ENCODE measurements at places on chromosomes 2 and 18.

GRCh38 chr2:3355951-3356569, 21.6 kb downstream of the EIPR1 start:
- DNase-seq, result no peak

DNA sequence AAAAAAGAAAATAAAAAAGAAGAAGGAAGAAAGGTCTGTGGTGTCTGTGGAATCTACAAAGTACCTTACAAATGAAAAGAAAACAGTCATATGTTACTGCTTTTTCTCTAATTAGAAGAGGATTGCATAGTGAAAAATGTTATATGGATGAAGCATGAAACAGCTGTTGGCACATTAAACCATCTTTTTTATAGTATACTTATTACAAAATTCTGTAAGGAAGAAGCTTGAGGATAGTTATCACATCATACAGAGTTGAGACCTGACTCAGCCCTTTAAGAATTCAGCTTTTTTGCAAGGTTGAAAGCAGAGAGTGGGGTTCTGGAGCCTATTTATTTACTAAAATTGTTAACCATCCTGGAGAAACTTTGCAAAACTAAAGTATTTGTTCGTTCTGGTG, 222.7 kb downstream of the PHLPP1 start:
- no peak for DNase-seq

GRCh38 chr2:101193033-101193626, 41.9 kb upstream of the TBC1D8 start:
- no peak for DNase-seq

DNA sequence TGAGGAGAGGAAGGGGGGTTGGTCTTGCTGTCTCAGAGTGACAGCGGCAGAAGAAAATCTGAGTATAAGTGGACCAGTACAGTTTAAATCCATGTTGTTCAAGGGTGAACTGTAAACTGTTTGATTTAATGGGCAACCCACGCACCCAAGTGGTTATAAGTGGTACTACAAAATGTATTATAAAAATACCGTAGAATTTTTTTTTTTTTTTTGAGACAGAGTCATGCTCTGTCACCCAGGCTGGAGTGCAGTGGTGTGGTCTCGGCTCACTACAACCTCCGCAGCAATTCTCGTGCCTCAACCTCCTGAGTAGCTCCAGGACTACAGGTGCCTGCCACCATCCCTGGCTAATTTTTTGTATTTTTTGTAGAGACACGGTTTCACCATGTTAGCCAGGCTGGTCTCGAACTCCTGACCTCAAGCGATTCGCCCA, 2.1 kb upstream of the CHCHD5 start:
- DNase-seq, result peak; percentile 8

GRCh38 chr2:101400048-101400447, 12.7 kb upstream of the CREG2 start:
- DNase-seq, result no peak

GRCh38 chr18:3042379-3042778, 29.4 kb upstream of the LPIN2 start:
- DNase-seq, result no peak

DNA sequence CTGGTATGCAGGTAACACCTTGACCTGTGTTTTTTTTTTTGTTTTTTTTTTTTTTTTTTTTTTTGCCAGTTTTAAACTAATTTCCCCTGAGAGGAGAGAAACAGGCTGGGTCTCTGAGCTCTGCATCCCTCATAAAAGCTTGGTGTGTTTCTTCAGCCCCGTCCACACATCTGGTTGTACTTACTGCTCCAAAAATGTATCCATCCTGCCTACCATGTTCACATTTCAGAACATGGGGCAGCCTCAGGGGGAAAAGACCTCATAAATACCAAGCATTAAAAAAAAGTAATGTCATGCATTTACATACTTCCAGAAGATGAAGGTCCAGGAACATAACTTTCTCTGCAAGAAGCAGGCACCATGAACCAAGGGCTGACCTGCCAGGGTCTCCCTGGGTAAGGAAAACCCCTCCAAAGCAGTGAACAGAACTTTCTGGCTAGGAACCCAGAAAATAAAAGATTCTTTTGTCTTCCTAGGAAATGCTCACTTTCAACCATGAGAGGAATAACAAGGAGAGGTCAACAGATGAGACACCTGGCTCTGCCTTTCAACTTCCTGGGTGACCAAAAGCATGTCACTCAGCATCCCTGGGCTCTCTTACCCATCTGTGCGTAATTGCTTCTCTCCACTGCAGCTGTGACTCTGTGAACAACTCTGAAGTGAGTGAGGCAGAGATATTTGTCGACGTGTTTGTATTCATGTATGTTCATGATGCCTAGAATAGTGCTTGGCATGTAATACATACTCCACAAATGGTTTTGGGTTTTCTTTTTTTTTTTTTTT, 118.6 kb downstream of the MCFD2 start:
- no peak for DNase-seq

- DNase-seq, result no peak
Measured at GRCh38 chr2:18971069-18971378, 381.7 kb upstream of the NT5C1B start.

- no peak for DNase-seq
Measured at GRCh38 chr18:52465391-52465790, 125.4 kb downstream of the DCC start.

GRCh38 chr2:215829261-215829660, 184.1 kb downstream of the MREG start:
- DNase-seq, result no peak

- no peak for DNase-seq
Measured at GRCh38 chr18:28086670-28087552, 90.0 kb downstream of the CDH2 start.

DNA sequence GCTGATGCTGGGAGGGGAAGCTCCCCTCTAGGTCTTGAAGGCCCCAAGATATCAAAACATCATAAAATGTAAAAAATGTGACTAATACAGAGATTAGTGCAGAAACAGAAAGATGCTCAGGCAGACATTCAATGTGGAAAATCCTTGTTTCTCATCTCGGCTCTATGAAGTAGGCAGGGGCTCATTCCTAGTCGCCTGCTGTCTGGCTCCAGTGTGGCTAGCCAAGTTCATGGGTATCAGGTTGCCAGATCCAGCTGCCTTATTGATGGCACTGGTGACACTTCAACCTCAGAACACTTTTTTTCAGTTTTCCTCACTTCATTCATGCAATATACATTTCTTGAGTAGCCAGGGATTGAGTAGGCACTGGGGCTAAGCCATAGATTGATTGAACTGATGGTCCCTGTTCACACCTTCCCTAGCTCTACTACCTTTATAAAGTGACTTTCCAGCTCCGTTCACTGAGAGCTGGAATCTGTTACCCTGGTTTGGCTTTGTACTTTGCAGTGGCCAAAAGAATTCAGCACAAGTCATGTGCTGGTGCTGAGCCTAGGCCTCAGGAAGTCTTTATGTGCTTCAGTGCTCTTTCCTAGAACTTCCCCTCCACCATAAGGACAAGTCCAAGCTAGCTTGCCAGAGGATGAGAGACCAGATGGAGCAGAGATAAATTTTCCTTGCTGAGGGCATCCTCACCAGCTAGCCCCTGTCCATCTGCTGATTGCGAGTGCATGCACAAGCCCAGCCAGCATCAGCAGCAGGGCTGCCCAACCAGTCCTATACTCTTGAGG, 373.6 kb upstream of the ST6GAL2 start:
- DNase-seq, result no peak

DNA sequence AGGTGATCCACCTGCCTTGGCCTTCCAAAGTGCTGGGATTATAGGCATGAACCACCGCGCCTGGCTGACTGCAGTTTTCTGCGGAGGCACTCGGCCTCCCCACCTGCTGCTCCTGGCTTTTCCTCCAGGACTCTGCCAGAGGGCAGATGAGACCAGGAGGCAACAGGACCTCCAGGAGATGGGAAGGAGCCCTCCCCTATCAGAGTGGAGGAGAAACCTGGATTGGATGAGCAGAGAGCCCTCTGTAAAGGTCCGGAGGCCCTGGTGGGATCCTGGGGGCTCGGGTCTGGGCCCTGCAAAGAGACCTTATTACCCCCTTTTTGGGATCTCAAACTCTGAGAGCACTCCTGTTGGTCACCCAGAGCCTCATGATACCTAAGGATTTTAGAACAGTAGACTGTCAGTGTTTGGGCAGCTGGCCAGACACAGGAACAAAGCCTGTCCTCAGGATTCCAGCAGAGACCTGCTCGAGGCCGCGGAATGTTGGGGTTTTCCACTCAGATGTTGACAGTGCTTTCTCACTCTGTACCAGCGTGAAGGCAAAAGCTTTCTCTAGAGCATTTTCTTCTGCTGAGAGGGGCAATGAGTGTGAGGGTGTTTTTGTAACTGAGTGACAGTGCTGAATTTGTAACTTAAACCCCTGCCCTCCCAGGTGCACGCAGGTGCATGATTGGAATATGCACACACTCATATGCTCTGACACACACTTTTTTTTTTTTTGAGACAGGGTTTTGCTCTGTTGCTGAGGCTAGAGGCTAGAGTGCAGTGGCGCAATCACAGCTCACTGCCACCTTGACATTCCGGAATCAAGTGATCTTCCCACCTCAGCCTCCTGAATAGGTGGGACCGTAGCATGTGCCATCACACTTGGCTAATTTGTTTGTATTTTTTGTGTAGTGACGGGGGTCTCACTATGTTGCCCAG, 48.4 kb downstream of the NPPC start:
- no peak for DNase-seq

DNA sequence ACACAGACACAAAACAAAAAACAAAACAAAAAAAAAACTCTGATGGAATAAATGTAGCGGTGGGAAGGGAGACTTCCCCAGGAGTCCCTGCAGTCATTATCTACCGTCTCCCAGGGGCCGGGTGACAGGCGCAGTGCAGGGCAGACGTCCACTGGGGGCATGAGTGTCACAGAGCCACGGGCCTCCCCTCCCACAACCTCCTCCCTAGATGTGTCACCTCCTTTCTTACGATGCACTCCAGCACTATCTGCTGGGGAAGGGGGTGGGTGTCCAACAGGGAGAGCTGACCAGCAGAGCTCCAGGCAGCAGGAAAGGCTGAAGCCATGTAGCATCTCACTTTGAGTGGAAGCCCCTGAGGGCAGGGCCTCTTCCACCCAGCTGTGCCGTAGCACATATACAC, 84.5 kb downstream of the LONRF2 start:
- no peak for DNase-seq

DNA sequence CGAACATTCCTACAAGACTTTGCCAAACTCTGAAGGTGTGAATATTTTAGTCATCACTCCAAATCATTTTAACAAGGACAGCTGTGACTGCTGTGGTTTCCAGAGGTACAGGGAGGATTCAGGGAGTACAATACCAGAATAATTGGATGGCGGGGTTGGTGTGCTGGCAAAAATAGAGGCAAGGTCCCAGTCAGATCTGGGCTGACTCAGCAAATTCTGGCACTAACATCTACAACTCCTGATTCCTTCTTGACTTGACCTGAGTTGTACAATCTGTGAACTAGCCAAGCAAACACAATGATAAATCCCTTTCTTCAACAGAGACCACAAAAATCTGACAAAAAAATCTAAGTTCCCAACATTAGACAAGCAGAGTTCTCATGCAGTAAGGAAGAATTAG, 40.4 kb downstream of the RMP24 start:
- no peak for DNase-seq

- no peak for DNase-seq
Measured at GRCh38 chr2:182447163-182447562, 20.3 kb upstream of the PDE1A start.

- no peak for DNase-seq
Measured at GRCh38 chr2:69067026-69067630, 54.1 kb downstream of the ANTXR1 start.

- DNase-seq, result no peak
Measured at GRCh38 chr2:119749477-119750012, 10.2 kb upstream of the PTPN4 start.

DNA sequence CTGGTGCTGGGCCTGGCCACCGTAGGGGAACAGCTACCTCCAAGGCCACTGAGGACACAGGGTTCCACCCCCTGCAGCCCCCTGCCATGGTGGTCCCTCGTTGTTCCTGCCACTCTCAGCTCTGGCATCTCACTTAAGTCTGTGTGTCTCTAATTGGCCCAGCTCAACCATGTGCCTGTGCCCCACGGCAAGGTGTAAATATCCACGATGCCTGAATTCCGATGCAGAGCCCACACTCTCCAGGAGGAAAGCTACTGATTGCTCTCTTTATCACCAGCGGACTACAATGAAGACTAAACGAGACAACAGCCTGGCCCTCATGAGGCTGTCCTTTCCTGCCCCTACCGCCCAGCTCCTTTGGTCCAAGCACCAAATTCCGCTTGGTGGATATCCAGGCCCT, 17.0 kb upstream of the CHRNA1 start:
- no peak for DNase-seq

DNA sequence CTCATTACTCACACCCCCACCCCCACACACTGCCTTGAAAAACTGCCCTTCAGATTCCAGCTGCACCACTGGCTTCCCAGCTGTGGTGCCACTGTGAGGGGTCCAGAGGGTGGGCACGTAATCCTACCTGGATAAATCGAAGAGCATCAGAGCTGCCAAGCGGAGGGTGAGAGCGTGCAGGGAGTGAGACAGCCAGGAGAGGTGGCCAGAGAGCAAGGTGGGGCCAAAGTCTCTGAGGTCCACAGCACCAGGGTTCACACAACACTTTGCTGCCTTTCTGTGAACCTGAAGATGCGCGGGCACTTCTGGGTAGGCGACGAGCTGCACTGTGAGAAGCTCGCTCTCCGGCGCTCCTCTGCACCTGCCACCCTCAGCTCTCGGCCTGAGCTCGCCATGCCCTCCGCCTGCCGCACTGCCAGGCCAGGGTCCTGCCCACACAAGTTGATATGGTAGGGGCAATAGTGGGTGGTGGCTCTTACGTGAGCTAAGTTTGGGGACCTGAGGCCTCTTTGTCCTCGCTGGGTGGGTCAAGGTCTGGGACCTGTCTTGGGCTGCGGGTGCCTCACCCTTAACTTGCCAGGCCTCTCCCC, 83.9 kb downstream of the MARCO start:
- DNase-seq, result no peak

DNA sequence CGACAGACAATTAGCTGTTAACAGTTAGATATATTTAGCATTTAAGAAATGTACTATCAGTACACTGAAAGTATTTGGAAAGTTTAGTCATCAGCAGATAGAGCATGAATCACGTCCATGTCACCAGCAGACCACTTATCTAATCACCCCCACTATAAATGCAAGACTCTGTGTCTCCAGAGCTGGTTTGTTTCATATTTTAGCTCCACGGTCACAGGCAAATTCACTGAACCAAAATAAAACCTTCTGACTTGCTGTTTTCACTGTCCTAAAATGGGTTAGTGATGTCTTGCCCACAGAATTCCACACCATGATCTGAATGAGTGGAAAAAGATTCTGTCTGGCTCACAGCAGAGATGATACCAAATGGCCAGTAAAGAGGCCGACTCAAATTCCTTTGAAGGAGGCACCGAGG, 64.9 kb downstream of the CDH2 start:
- no peak for DNase-seq

DNA sequence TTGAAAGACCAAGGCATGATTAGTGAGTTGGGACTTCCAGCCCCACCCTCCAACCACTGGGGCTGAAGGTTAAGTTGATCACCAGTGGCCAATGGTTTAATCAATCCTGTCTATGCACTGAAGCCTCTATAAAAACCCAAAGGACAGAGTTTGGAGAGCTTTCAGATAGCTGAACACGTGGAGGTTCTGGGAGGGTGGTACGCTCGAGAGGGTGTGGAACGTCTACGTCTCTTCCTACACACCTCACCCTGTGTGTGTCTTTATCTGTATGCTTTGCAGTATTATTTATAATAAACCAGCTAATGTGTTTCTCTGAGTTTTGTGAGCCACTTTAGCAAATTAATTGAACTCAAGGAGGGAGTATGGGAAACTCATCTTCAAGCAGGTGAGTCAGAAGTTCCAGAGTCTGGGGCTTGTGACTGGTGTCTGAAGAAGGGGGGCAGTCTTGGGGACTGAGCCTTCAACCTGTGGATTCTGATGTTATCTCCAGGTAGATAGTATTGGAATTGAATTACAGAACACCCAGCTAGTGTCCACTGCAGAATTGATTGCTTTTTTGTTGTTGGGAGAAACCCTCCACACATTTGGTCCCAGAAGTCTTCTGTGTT, 20.3 kb downstream of the ACTR3 start:
- DNase-seq, result peak; percentile 57
